HuH-7 (cell line): ENCODE measurements at places on chromosomes 12 and 14.

DNA sequence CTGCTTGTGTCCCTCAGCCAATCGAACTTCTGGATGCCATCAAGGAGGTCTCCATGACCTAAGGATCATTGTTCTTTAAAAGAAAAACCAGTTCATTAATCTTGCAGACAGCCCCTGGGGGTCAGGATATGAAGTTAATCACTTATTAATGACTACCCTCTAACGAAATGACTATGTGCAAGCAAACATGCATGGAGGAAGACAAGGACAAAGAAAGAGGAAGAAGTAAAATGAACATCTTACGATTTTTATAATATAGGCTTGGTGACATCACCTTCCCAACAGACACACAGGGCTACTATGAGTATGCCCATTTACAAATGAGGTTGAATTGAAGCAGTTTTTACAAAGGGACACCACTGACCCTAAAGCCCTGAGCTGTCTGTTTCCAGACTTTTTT lies 111.1 kb upstream of the AMIGO2 start:
- DNase-seq = no peak

- no peak for DNase-seq
Observed at GRCh38 chr14:100105357-100106169, 40.3 kb downstream of the EVL start.

GRCh38 chr14:95452893-95453712 lies 63.3 kb downstream of the SYNE3 start:
- no peak for DNase-seq

DNA sequence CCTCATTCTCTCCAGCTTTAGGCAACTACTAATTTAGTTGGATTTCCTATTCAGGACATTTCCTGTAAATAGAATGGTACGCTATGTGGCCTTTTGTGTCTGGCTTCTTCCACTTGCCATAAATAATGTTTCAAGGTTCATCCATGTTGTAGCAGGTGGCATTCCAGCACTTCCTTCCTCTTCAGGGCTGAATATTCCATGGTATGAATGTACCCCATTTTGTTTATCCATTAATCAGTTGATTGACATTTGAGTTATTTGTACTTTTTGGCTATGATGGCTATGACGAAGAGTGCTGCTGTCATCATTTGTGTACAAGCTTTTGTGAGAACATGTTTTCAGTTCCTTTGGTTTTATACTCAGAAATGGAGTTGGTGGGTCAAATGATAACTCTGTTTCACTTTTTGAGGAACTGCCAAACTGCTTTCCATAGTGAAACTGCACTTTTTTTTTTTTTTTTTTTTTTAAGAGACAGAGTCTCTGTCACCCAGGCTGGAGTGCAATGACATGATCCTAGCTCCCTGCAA lies 6.5 kb upstream of the CDK2AP1 start:
- no peak for DNase-seq

DNA sequence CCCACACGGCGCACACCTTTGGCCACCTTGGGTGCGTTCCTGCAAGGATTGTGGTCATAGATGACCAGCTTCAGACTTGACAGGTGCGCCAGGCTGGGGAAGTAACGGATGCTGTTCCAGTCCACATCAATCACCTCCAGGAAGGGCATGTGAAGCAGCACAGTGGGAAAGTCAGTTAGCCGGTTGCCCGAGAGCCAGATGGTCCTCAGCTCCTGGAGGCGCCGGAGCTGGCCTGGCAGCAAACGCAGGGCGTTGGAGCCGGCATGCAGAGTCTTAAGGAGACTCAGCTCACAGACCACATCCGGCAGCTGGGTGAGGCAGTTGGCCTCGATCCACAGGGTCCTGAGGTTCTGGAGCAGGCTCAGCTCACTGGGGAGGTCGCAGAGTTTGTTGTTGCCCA lies 581 bp downstream of the LRRC10 start:
- no peak for DNase-seq

- peak; percentile 73 for DNase-seq
Observed at GRCh38 chr12:54251667-54252284, 28.1 kb downstream of the CBX5 start.

DNA sequence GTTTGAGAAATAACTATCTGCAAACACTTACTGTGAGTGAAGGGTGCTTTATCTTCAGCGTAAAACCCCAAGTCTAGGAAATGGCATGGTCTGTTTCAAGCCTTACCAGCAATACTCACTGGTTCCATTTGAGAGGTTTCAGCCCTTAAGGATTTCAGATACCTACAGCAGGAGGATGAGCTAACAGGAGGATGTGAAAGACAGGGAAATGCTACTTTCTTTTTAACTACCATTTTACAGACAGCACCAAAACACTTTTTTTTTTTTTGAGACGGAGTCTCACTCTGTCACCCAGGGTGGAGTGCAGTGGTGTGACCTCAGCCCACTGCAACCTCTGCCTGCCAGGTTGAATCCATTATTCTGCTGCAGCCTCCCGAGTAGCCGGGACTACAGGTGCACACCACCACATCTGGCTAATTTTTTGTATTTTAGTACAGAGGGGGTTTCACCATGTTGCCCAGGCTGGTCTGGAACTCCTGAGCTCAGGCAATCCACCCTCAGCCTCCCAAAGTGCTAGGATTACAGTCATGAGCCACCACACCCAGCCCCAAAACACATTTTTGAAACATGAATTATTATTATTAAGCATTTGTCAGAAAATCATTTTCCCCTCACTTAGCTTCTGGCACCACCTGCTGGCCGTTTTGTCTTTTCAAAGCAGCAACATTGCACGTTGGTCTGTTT lies 4.6 kb downstream of the MTRFR start:
- no peak for DNase-seq

GRCh38 chr12:124605883-124606774 lies 38.7 kb upstream of the NCOR2 start:
- DNase-seq = no peak

GRCh38 chr12:92141591-92142121 lies 4.0 kb downstream of the BTG1 start:
- DNase-seq = no peak

DNA sequence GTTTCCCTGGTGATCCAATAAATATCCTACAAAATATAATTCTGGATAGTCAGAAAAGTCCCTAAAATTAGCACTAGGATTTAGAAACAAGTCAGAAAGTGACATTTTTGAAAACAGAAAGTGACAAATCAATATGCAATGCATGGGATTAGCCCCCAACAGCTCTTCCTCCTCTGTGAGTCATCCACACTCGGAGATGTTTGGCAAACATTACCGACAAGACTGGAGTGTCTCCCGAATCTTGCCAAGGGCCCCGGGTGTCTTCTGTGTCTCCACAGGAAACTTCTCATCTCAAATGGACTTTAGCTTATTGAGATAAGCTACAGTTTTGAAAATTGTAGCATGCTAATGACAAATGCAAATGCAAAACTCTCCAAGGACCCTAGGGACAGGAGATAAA lies 398.9 kb upstream of the CCDC196 start:
- DNase-seq = no peak

GRCh38 chr12:62256408-62257096 lies 3.7 kb upstream of the USP15 start:
- DNase-seq = no peak

DNA sequence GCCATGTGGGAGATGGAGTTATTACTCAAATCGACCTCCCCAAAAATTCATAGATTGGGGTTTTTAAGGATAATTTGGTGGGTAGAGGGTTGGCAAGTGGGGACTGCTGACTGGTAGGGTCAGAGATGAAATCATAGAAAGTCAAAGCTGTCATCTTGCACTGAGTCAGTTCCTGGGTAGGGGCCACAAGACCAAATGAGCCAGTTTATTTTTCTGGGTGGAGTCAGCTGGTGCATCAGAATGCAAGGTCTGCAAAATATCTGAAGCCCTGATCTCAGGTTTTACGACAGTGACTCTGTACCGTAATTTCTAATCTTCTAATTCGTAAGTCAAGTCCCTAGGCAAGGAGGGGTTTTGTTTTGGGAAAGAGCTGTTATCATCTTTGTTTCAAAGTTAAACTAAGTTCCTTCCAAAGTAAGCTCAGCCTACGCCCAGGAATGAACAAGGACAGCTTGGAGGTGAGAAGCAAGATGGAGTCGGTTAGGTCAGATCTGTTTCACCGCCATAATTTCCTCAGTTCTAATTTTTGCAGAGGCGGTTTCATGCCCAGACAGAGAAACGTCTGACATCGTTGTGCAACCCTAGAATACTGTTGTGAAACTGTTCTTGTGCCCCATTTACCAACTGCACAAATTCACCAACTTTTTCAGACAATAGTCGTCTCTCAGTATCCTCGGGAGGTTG lies 104.5 kb upstream of the SFSWAP start:
- no peak for DNase-seq
